ENCODE measurements at places on chromosomes 4 and X.

- no peak for DNase-seq
Measured at GRCh38 chrX:13933851-13934250, 95.8 kb downstream of the GEMIN8 start.

GRCh38 chrX:13087322-13088155 is 43.1 kb upstream of the FAM9C start:
- peak; percentile 9 for DNase-seq

GRCh38 chr4:114082348-114082747 is 102.9 kb upstream of the ARSJ start:
- DNase-seq = no peak

DNA sequence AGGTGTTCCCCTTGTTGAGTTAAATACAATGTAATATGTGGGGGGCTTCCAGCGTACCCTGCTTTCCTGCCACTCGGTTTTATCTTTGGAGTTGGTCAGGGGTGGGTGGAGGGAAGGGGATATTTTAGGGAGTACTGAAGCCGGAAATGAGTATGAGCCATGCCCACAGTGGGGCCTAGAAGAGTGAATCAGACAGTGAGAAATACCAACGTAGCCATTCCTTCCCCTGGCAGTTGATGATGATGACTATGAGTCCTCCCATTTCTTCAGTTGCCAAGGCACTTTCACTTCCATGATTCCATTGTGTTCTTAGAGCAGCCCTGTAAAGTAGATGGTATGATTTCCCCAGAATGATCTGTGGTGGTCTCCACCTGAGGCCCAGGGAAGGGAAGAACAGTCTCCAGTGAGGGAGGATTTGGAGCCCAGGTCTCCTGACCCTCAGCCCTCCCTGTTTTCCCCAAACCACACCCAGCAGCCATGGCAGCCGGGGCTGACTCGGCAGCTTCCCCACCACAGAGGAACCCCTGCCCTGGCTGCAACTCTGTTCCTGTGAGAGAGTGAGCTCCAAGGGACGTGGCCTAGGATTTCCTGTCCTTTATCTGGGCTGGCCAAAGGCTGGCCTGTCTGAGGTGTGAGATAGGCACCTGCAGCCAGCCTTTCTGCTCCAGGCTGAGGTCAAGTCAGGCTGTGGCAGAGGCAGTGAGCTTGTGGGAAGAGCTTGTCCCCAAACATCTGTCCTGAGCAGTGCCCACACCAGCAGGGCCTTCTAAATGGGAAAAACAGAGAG is 52.7 kb downstream of the STARD8 start:
- no peak for DNase-seq

DNA sequence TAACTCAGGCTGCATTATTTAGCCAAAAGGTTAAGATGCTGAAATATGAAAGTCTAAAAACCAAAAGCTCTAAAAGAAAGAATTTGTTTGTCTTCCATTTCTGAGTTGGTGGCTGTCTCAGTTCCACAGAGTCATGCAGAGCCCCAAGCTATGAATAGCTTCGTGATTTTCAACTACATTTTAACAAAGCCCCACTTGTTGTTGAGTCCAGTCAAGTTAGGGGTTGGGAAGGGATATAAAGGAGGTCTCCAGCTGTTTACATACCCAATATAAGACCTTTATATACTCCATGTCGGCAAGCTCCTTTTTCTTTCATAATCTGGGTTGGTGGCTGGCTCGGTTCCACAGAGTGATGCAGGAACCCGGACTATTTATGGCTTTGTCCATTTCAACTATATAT is 924.6 kb upstream of the PRKX start:
- DNase-seq = no peak

DNA sequence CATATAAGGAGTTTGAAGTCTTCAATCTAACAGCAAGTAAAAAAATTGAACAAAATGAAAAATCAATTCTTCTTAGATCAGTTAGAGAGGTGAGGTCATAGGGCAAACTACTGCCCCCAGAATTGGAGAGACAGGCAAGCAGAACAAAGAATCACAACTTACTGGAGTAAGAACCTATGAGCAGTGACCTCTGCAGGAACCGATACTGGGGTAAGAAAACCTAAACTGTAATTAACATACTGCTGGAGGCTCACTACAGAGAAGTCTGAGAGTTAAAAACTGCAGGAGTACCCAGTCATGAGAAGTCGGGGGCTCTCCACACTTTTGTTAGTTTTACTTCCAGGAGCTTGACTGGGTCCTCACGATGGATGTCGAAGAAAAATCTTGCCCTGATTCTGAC is 16.0 kb downstream of the CLDN22 start:
- DNase-seq = no peak

- no peak for DNase-seq
Measured at GRCh38 chrX:131365766-131366165, 76.7 kb upstream of the IGSF1 start.

GRCh38 chr4:12126474-12126873 is 697.8 kb upstream of the HS3ST1 start:
- no peak for DNase-seq

GRCh38 chr4:147057611-147058190 is 112.0 kb upstream of the TTC29 start:
- no peak for DNase-seq

- no peak for DNase-seq
Measured at GRCh38 chrX:68717663-68718442, 70.4 kb downstream of the STARD8 start.
